ENCODE measurements at places on chromosomes 1 and 21.

DNA sequence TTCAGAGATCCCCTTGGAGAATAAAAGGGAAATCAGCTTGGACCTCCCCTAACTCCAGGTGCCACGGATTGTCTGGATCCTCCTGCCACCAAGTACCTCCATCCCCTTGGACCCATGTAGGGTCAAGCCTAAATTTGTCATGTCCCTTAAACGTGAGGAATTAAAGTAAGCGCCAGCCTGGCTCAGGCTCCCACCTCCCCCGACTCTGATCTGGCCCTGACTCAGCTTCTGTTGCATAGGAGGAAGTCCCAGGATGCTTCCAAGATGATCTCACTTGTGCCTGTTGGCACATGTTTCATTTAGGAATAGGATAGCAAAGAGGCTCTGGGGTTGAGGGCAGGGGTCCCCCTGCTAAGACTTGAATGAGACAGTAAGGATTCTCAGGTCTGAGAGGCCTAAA is 231.9 kb upstream of the JUN start:
- DNase-seq = peak; percentile 44

- DNase-seq = no peak
Measured at GRCh38 chr1:17515902-17516301, 23.6 kb upstream of the ARHGEF10L start.

DNA sequence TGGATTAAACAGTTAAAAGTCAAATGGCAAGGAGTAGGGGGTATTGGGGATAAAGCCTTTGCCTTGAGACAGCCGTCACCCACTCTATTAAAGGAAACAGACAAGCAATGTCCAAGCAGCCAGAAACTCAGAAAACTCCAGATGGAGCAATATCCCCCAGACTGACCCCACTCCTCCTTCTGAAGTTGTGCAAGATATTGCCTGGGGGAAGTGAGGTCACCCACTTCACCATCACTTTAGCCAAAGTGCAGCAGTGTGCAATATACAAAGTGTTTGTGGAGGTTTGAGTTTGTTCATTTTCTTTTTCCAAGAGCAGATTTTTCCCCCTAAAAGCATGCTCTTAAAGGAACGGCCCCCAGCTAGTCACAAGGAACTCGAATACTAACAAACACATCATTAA is 125.1 kb downstream of the ETS2 start:
- DNase-seq = no peak

GRCh38 chr1:154998201-154998780 is 4.3 kb upstream of the ZBTB7B start:
- no peak for DNase-seq

DNA sequence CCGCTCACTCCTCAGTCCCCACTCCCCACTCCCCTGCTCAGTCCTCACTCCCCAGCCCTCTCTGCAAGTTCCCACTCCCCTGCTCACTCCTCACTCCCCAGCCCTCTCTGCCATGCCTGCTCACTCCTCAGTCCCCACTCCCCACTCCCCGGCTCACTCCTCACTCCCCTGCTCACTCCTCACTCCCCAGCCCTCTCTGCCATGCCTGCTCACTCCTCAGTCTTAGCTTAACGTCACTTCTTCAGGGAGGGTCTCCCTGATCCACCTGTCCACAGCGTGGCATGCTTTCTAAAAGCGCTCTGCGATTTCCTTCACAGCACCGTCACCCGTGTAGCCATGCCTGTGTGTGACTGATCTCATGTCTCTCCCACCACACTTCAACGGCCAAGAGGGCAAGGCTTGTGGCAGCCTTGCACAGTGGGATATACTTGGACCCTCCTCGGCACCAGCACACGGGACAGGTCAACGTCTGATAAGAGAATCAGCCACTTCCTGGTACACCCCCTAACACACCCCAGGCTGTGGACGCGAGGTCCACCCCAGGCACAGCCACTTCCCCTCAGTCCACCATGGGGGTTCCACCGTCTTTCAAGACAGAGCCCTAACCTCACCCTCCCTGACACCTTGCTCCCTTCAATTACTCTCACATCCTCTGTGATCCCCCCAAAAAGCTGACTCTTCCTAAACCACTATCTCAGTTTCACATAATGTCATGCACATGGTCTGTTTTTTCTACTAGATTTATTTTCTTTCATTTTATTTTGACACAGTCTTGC is 14.0 kb downstream of the PRDM15 start:
- DNase-seq = no peak

DNA sequence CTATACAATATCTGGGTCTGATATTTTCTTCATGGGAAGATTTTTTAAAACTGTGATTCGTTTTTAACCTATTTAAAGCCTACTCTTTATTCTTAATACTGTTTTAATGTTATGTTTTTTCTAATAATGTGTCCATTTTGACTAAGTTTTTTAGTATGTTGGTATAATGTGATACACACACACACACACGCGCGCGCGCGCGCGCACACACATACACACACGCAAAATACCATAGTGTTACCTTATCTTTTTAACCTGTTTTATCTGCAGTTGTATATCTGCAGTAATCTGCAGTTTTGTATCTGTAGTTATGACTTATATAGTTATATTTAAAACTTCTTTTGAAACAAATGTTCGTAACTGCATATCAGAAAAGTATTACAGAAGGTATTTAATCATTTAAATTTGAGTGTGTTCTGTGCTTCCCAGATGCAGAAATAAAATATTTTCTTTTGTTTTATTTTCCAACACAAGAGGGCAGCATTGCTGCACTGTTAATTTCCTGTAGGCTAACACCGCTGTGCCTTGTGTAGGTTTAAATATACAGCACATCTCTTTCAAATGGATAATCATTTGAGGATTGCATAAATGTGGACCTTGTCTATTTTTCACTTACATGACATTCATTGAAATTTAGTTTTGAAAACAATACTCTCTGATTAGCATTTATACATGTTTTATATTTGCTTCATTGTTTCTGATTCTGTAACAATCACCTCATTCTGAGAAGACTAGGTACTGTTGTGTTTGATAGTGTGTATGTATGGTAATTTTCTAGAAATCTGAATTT is 166.1 kb downstream of the PDE4B start:
- DNase-seq = no peak

DNA sequence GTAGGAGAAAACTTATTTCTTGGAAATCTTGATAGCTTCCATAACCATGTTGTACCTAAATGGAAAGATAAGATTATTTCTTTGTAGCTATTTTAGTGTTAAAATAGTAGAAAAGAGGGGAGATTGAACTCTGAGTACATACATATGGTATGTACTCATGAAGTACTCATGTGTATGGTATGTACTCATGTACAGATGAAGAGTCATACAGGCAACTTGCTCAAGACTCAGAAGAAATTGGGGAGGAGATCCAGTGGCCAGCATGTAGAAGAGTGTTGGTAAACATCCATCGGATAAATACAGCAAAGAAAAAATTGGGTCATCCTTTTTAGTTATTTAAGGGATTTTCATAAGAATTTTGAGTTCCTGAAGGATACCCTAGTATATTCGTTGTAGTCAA is 29.0 kb downstream of the MDM4 start:
- DNase-seq = no peak

DNA sequence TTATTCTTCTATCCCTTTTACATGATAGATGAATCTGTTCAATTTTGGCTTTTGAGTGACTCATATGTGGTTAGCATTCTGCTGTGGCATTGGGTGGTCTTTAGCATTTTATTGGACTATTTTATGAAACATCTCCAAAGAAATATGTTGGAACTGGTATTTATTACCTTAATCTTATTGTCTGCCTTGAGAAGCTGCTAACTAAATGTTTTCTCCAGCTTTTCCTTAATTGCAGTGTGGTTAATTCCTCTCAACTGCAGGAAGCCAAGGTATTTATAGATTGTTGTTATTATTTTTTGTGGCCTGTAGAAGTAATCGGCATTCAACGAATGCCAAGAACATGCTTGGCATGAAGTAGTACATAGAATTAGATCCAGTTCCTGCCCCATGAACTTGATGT is 64.1 kb downstream of the NOS1AP start:
- no peak for DNase-seq

- no peak for DNase-seq
Measured at GRCh38 chr21:42737951-42738590, 84.7 kb downstream of the PDE9A start.

DNA sequence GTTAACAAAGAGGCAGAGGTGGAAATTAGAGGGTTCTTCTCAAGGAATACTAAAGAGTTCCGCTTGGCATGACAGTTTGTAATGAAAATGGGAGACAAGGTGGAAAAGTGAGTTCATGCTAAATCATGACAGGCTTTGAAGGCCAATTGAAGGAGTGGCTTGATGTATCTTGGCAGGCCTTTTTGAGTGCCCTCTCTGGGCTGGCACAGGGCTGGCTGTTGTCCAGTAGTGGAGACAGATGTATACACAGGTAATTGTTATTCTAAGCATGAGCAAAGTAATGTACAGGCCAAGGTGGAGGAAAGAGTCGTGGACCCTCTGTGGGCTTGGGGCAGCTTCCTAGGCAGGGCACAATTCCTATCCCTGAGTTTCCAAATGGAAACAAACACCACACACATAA is 196.7 kb upstream of the GALNT2 start:
- no peak for DNase-seq

GRCh38 chr21:45550522-45551210 is 8.4 kb upstream of the SLC19A1 start:
- DNase-seq = no peak

DNA sequence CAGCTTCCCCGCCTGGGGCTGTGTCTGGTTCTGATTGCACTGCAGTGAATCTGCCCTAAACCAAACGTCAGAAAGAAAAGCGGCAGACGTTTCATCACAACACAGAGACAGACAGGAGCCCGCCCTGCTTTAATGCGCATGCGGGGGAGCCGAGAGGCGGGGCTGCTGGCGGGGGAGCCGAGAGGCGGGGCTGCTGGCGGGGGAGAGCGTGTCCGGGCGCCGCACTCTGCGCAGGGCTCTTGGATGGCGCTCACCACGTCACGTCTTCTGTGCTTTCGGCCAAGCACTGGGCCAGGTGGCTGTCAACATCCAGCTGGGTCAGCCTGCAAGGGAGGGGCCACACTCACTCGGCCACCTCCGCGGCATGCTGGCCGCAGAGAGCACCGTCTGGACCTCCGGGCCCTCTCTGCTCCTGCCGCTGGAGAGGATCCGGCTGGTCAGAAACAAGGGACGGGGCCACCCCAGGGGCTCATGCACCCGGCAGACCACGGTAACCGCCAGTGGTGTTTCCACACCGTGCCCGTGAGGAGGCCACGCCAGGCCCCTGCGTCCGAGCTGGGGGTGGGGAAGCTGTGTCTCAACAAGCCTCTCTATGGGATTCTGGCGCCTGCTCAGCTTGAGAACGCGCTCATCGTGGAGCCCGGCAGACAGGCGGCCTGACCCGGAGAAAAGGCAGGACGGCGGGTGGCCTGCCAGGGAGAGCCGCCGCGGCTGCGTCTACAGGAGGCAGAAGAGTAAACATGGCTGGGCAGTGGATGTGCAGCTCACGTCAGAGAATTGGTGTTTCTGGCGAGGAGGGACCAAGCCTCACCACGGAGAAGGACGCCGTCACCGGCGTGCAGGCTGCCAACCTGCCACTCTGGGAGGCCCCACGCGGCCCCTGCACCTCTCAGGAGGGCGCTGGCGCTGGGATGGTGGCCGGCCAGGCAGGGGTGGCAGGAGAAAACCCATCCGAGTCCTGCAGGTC is 4.8 kb downstream of the FAAP20 start:
- peak; percentile 87 for DNase-seq
